ENCODE measurements at places on chromosomes 2 and 18.

- no peak for DNase-seq
Observed at GRCh38 chr2:68906716-68907115, 35.5 kb upstream of the BMP10 start.

DNA sequence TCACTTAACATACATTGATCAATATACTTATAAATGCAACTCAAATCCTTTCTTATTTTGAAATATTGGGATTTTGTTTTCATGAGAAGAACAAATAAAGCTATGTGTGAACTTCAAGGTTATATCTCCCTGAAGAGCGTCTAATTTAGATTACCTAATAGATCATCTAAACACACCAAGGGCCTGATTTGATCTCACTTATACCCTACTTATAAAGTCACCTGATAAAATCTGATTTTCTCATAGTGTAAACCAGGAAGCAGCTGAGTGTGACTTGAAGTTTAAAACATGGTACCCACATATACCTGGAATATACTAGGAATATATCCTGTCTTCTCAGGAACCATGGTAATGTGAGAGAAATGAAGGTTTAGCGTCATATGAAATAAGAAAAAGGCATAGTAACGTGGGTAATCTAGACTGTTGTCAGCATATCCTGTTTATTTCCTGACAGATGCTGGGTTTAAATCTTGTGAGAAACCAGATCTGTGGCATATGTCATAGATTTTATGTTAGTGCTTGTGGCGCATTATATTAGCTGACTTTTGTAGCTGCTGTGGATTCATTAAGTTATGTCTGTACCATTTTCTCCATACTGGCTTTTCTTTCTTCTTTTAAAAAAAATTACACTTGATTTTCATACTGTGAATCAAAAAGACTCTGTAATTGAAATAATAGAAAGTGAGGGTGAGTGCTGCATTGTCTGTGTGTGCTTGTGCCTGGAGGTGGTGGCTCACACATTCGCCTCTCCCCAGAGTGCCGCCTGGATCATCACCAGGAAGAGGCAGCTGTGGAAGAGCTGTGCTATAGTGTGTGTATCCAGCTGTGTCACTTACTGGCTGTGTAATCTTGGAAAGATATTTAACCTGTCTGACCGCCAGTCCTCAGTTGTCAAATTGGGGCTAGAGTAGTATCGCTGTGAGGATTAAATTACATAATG is 164.0 kb downstream of the MYO3B start:
- DNase-seq = no peak

DNA sequence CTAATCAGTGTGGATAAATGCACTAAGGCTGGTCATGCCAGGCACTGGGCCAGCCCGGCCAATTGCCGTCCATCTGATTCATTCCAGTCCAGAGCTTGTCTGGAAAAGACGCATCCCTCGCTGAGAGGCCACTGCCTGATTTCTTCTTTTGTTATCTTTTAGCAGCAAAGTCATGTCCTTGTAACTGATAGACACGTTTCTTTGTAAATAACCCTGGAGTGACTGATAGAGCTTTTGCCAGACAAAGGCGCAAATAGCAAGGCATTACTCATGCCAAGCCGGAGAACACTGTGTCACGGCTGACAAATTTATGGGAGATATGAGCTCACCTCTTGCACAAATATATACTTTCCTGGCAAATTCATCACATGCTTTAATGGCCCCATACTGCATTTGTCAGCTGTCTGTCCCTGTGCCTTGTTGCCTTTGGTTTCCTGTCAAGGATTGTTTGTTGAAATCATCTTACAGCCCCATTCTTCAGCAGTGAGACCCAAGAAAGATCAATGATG is 164.4 kb downstream of the ETAA1 start:
- DNase-seq = peak; percentile 74

DNA sequence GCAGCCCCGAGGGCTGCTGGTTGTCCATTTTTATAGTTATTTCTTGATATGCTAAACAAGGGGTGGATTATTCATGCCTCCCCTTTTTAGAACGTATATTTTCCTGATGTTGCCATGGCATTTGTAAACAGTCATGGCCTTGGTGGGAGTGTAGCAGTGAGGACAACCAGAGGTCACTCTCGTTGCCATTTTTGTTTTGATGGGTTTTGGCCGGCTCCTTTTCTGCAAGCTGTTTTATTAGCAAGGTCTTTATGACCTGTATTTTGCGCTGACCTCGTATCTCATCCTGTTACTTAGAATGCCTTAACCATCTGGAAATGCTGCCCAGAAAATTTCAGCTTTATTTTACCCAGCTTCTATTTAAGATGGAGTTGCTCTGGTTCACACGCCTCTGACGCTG is 825.8 kb upstream of the CDH2 start:
- no peak for DNase-seq

- no peak for DNase-seq
Observed at GRCh38 chr2:100983201-100983600, 18.9 kb upstream of the RPL31 start.

- no peak for DNase-seq
Observed at GRCh38 chr2:105660489-105660888, 84.2 kb upstream of the NCK2 start.

DNA sequence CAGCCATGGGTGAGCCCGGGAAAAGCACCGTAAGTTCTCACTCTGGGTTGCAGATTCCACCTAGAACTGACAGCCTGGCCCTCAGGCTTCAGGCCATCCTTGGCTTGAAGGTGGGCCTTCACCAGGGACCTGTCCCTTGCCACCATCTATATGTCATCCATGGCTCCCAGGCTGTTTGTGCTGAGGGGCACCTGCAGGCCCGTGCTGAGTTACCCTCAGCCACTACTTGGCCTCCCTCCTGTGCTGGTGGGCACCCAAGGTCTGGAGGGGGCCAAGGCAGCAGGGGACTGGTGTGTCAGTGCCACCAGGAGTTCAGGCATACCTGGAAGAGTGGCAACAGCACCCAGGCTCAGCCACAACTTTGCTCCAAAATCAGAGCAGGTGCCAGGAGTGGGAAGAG is 326.2 kb upstream of the SMIM21 start:
- DNase-seq = no peak

- DNase-seq = peak; percentile 81
Observed at GRCh38 chr2:236078297-236079255, 89.6 kb downstream of the GBX2 start.

GRCh38 chr2:239826376-239826775 is 198.8 kb downstream of the NDUFA10 start:
- no peak for DNase-seq

DNA sequence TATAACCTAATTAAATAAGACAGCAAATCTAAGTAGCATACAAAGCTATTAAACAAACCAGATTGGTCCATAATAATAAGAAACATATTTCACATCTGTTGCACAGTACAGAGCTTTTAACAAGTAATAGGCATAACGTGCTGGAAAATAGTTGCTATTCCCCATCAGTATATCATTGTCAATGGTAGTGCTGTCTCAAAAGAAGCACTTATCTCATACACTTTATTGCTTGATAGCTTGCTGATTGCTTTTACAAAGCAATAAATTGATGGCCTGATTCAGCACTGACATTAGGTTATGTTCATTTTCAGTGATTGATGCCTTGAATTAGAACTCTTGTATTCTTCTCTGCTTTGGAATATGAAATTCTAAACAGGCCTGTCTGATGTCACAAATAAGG is 641.7 kb downstream of the CBLN2 start:
- no peak for DNase-seq

DNA sequence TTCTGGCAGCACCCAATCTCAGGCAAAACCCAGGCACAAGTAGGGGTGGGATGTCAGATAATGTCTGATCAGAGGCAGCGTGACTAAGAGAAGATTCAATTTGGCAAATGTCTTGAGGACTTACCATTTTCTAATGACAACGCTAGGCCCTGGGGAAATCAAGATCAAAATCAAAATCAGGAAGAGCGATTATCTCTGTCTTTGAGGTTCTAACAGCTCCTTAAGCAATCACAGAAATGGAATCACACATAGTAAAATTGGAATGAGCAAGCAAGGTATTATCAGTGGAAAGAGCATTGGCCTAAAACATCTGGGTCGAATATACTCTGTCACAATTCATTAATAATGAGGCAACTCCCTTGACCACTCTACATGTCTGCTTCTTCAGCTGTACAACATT is 8.6 kb upstream of the SERPINB2 start:
- DNase-seq = no peak

DNA sequence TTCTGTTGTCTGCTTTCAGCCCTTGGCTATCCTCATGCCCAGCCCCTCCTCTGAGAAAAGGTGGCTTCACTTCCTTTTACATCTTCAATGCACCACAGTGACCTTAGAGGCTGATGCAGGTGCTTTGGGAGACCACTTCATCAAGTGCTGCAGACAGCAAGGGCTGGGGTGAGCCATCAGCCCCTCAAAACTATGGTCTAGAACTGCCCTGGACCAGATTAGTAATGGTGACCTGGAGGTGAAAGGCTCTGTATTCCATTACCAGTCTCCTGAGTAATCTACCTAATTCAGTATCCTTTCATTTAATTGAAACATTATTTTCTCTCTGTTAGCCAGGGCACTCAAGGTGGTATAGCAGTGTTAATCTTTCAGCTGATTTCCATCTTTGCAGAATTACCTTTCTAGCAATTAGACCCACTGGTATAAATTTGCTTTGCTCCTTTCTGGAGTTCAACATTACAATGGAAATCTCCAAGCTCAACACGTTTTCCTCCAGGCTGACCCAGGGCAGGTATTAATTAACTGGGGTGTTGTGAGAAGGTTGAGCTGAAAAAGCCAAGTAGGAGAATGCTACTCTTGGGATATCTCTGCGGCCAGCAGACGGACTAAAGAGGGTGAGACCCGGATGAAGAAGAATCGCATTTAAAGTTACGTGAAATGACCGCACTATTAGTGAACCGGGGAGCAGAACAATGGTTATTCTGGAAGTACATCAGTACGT is 469.0 kb downstream of the MEIS1 start:
- no peak for DNase-seq

DNA sequence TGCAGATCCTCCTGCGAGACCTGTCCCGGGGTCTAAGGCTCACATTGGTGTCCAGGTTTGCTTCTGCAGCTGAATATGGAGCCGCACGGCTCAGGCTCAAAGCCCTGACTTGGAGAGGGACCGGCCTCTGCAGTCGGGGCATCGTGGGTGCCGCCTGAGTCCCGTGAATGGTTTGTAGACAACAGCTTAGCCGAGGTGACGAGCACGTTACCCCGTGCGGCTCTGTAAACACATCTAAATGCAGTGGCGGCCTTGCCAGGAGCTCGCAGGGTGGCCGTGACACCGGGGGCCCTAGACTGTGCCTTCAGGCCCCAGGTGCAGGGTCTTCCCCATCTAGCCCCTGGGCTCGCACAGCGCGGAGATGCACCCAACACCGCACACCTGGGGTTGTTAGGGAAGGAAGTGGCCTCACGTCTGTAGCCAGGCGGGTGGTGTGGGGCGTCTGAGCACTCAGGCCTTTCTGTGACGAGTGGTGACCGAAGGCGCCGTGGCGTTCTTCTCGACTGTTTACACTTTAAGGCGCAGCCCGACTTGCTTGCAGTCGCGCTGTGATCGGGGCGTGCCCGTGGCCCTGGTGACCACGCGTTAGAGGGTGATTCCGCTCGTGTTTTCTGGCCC is 91.6 kb downstream of the NFATC1 start:
- no peak for DNase-seq

DNA sequence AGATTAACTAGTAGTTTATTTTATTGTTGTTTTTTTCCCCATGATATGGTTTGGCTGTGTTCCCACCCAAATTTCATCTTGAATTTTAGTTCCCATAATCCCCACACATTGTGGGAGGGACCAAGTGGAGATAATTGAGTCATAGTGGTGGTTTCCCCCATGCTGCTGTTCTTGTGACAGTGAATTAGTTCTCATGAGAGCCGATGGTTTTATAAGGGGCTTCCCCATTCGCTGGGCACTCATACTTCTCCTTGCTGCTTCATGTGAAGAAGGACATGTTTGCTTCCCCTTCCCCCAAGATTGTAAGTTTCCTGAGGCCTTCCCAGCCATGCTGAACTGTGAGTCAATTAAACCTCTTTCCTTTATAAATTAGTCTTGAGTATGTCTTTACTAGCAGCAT is 36.5 kb downstream of the GALNT14 start:
- DNase-seq = no peak

DNA sequence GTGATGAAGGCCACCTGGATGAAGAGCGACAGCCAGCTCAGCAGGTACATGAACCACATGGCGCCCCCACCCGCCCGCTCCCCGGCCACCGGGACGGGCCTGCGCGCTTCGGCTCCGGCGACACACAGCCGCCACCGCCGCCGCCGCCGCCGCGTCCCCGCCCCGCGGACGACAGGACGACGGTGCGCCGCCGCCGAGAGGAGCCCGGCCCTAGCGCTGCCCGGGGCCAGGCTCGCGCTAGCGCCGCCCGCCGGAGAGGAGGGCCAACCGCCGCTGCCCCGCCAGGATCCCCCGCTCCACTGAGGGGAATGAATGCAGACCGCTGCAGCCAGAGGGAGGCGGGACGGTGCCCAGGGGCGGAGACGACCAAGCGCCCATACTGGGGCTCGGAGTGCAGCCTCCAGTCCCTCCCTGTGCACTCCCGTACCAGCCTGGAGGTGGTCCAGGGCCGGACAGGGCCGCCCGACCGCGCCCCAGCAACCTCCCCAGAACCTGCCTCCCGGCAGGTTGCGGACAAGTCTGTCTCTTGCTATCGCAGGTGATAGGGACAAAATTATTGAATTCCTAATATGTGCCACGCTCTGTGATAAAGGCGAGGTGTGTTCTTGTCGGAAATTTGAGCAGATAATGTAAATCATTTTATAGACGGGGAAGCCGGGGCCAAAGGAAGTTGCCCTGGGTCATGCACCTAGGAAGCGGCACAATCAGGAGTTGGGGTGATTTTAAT is at the start of gene TEX261:
TEX261 (minus strand) TSS at position 175 of the 727 bp plus-strand sequence; CDS start at position 59, 116 bp downstream.
- peak; percentile 86 for DNase-seq

- no peak for DNase-seq
Observed at GRCh38 chr2:197952540-197953202, 148.3 kb downstream of the PLCL1 start.

GRCh38 chr2:154507186-154507585 is 191.3 kb upstream of the KCNJ3 start:
- no peak for DNase-seq

DNA sequence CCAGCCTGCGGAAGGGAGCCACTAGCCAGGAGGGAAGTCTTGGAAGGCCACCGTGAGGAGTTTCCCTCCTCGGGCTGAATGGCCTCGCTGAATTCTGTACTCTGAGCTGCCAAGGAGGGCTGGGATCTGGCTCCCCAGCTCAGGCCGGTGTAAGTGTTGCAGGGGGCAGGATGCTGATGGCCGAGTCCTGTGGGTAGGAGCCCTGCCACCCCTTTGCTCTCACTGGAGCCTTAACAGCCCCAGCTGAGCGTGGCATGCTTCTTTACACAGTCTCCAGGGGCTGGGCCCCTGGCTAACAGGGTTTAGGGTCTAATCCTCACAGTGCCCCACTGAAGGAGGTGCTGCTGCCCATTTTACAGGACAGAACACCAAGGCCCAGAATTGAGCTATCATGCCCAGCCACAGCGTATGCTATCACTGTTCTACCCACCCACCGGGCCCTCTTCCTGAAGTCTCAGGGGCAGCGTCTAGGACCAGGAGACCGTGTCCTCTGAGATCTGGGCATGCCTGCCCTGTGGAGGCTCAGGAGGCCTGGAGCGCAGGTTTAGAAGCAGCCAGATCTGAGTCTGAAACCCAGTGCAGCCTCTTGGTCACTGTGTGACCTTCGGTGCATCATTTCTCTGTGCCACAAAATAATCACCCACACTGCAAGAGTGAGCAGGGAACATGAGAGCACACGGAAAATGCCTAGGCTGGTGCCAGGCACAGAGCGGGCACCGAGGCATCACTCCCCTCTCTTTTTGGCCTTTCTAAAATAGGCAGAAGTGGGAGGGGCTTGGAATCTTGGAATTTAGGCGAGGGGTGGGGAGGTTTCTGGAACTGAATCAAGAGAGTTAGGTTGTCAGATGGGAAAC is 42.9 kb downstream of the TMEM37 start:
- DNase-seq = no peak
